ENCODE measurements at places on chromosomes 7 and 10.

DNA sequence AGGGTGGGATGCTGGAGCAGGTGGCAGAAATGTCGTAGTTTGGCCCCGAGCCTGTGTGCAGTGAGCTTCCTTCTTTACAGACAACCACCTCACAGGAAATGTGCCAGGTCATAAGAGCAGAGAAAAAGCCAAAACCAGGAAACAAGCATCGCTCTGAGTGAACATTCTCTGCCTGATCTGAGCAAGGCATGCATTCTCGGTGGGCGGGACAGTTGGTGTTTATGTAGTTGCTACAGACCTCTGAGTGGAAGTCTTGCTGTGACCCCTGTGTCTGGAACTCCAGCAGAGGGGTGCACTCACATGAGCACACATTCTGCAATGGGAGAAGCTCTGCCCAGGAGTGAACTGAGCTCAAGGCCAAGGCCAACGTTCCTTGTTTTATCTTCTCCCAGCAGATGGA is 230.1 kb downstream of the TCERG1L start:
- no peak for DNase-seq

DNA sequence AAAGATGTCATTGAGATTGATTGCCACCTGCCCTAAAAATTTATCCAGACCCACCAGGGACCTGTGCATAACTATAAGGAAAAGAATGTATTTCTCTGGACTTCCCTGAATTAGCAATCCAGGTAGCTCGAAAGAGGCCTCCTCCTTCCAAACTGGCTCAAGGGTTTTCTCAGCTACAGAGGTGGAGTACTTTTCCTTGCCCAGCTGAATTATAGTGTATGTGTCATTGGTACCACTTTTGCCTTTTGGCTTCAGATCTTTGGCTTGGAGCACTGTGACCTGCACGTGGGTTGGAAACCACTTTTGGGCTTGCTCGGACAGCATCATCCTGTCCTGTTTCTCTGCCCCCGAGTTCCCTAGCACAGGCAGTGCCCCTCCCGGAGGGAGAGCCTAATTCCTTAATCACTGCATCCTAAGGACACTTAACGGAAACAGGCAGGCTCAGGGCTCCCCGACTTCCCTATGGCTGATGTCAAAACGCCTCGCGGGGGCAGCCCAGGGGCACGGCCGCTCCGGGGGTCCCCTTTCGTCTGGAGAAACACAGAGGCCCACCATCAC is 825 bp downstream of the RAB11FIP2 start:
- peak; percentile 42 for DNase-seq

DNA sequence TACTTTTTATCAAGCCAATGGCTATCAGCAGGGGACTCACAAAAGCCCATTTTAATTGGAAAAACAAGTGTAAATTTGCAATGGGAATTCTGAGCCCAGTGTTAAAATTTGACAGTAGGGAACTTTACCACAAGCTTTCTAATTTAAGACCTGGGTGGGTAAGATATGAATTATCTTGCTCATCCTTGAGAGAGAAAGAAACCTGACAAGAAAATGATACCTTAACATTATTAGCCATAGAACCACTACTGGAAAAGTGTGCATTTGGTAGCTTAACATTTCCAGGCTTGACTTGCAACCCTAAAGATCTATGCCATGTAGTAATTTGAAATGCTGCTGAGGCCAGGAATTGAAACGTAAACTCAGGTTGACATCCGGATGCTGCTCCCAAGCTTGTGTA is 2.7 kb upstream of the ST8SIA6 start:
- DNase-seq, result no peak

DNA sequence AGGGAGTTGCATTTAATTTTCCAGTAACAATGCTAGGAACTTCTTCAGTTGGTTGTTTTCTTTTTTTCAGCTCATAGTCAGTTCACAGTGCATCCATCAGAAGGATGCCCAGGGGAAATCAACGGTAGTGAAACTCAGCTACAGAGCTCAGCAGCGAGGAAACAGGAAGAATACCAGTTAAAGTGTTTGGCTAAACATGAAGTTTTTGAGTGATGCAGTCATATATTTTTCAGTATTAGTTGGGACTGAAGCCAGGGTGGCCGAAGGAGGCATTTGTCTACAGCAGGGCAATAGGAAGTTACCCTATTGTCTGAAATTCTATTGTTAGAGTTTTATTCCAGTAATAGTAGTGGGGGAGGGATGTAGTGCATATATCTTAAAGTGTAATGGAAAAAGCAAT is 45.3 kb upstream of the MALRD1 start:
- no peak for DNase-seq

DNA sequence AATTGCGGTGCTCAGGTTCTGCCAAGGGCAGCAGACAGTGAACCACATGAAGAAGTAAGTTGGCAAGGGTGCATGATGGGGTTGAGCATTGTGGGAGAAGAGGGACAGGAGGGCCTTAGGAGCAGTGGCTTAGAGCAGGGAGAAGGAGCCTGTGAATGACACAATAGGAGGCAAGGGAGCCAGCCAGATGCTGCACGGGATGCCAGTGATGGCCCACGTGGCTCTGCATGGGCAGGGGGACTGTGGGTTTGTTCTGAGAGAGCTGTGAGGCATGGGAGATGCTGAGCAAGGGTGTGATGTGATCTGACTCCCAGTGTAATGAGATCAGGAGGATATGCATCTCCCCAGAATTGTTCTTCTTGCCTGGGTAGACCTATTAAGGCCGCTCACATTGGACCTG is 60.9 kb downstream of the C10orf90 start:
- DNase-seq, result no peak

- peak; percentile 53 for DNase-seq
Observed at GRCh38 chr10:95242581-95243317, 48.1 kb downstream of the PDLIM1 start.

DNA sequence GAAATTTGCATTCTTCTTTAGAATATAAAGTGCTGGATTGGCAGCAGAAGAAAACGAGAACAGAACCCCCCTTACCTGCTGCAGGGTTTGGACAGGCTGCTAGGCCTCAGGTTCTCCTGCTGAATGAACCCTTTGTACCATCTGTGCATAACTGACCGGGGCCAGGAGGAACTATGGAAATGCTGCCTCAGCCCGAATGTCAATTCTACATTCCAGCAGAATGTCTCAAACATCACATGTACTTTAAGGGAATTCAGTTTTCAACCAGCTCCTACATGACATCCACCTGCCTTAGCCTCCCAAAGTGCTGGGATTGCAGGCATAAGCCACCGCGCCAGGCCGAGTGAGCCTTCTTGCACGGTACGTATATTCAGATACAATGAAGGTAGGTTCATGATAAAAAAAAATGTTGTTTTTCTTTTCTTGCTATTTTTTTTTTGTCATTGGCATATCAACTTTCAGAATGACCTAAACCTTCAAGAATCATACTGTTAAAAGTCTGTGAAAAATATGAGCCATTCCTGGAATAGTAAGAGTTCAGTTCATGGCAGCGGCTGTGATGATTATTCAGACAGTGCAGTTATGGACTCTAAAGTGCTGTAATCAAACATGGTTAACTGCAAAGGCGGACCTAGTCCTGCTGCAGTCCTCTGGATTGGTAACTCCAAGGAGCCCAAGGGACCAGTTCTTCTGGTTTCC is 84.4 kb upstream of the TNS3 start:
- no peak for DNase-seq

DNA sequence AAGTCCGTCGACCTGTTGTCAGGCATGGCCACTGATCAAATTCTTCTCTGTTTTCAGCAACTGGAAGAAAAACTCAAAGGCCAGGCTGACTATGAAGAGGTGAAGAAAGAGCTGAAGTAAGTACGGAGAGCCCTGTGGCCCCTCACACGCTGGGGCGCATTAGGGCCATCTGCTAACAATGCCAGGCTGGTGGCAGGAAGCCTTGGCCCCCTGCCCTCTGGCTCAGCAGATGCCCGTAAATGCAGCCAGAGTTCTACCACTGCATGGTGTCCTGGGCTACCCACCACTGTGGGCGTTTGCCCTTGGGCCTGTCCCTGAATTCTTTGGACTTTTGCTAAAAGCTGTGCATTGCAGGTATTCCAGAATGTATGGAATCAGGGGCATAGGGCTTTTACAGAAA is 96.9 kb upstream of the SH2B2 start:
- DNase-seq, result no peak

Measured in Daoy (cell line).